ENCODE measurements at places on chromosomes 4 and X.

- no peak for DNase-seq
Observed at GRCh38 chr4:122673252-122673651, 52.4 kb upstream of the IL21 start.

DNA sequence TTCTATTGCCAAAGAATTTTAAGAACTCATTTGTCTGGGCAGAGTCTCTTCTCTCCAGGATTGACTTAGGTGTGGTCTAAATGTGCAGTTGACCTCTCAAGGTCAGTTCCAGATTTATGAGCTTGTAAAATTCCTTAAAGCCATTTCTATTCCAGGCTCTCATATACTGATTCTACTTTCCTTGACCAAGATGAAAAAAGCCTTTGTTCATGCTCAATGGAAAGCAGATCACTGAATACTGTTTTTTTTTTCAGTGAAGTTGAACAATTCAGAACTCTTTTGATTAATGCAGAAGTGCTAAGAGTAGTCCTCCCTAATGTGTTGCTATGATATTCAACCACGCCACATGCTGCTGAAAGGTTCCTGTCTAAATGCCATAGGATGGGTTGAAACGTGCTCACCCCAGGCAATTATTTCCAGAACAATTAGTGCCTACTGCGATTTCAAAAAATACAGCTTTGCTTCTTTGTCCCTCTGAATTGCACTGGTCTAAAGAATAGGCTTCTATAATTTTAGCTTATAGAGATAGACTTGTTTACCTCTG, 312.4 kb upstream of the PABPC5 start:
- DNase-seq = no peak

- no peak for DNase-seq
Observed at GRCh38 chrX:106323357-106323756, 155.3 kb downstream of the PWWP3B start.

GRCh38 chr4:59161249-59161648, 2038.9 kb upstream of the ADGRL3 start:
- DNase-seq = no peak

DNA sequence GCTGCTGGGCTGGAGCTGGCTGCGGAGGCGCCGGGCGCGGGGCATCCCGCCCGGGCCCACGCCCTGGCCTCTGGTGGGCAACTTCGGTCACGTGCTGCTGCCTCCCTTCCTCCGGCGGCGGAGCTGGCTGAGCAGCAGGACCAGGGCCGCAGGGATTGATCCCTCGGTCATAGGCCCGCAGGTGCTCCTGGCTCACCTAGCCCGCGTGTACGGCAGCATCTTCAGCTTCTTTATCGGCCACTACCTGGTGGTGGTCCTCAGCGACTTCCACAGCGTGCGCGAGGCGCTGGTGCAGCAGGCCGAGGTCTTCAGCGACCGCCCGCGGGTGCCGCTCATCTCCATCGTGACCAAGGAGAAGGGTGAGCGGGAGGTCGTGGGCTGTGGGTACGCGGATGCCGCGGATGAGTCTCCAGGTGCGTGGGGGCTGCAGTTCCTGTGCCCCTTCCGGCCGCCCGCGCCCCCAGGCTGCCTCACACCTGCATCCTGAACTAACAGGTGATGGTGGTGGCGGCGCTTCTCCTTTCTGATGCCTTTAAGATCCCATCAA, 499 bp downstream of the CYP2U1 start:
- DNase-seq = no peak

DNA sequence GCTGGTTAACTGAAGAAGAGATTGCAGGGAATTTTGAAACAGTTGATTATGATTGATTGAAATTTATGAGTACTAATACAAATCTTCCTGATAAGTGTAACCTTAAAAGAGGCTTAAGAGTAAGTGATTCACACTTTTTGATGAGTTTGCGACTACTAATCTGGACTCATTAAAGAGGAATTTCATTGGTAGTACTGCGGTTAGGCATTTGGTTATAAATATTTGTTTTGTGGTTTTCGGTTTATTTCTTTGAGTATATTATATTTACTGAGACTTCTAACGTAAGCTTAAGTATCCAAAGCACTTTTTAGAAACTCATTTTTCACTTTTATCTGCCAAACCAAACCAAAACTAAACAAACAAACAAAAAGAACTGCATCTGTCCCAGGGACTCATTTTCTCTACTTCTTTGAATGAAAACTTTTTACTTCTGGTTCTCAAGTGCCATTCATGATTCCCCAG, 20.7 kb downstream of the SLIT2 start:
- DNase-seq = no peak

- no peak for DNase-seq
Observed at GRCh38 chrX:2848871-2849301, 20.2 kb downstream of the GYG2 start.
